Natural killer cell treated with Interleukin-12 subunit alpha and Interleukin-12 subunit beta and Interleukin-15 and Interleukin-18, amount 100 ng/mL, for 72 hours (primary cell): ENCODE measurements at places on chromosomes 2 and 18. TPM values are rescaled to one million over a fixed set of nuclear protein-coding genes. Genes with fewer than 3 reads are reported as not detected.

FNDC4 gene
- total RNA-seq = not detected

TEX44 gene
- total RNA-seq = not detected

RALB gene
- 40.1 TPM for total RNA-seq

C2orf76 gene
- total RNA-seq = 6.5 TPM

UGT1A6 gene
- not detected for total RNA-seq

LYPD6B gene
- total RNA-seq = not detected

UGT1A7 gene
- total RNA-seq = not detected

MROH2A gene
- not detected for total RNA-seq

- DNase-seq = no peak
Observed at GRCh38 chr2:144518748-144519596, 947 bp downstream of the ZEB2 start.

DNA sequence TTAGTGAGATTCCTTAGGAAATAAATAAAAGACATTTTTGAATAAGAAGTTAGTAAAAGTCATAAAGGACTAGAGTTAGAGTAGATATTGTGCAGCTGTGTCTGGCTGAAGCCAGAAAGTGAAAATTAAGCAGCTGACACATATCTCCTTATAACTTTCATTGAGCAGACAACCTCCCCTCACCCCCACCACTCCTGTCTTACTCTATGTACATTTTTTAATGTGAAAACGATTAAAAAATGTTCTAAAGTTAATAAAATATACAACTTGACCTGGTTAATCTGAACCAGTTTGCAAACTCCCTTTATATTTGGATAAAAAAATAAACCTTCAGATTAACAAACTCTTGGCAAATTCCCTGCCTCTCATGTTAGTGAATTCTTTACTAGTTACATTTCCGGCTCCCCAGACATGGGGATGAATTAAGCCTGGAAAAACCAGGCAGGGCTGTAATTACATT, 462.8 kb downstream of the MEIS1 start:
- DNase-seq = no peak

DNA sequence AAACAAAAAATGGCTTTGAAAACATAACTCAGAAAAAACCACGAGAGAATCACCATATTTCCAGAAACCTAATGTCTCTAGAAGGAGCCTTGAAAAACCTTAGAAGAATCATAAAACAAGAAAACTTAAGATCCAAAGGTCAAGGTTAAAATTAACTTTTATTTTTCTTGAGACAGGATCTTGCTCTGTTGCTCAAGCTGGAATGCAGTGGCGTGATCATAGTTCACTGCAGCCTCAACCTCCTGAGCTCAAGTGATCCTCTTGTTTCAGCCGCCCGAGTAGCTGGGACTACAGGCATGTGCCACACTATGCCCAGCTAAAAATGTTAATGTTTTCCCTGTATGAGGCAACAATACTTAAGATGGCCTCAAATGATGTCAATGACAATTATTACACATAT, 254.2 kb upstream of the SESTD1 start:
- no peak for DNase-seq

GRCh38 chr2:38077431-38077769, 1.4 kb upstream of the CYP1B1 start:
- DNase-seq = no peak

DNA sequence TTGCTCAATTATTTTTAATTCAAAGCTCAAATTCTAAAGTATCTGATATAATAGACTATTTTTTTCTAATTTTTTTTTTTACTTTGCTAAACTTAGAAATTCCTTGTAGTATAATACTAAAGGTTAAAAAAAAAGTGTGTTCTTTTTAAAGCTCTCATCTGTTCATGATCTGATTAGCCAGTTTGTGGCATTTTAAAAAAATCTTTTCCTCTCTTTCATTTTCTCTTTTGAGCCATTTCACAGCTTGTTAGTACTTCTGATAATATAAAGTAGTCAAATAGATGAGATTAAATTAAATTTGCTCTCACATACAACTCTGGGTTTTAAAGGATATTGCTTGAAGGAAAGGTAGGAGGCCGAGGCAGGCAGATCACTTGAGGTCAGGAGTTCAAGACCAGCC, 40.7 kb upstream of the NEMP2 start:
- no peak for DNase-seq

GRCh38 chr2:160351956-160352355, 141.7 kb downstream of the RBMS1 start:
- no peak for DNase-seq

DNA sequence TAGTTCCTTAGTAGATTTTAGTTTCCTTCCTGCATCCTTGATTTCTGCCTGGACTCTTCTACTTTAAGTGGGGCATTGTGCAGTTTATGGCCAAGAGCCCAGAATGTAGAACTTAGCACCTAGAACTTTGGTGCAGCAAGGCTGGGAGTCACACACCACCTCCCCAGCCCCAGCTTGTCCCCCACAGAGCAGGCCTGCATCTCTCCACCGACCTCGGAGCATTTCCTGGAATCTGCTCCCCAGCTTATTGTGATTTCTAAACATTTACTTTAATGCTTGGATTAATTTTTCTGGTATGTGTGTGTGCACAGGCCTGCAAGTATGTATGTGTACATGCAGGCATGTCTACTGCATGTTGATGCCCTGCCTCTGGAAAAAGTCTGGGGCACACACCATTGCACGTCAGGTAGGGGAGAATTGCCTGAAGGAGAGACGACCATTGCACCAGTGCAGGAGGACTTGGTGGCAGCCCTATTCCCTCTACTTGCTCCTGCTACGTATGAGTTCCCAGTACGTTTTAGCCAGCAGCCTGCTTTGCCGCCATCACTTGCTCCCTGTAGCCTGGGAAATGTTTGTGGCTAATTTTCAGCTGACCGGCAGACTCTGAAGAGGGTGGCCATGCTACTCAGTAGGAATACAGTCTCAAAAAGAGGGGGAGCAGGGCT, 419.9 kb upstream of the HS6ST1 start:
- no peak for DNase-seq

DNA sequence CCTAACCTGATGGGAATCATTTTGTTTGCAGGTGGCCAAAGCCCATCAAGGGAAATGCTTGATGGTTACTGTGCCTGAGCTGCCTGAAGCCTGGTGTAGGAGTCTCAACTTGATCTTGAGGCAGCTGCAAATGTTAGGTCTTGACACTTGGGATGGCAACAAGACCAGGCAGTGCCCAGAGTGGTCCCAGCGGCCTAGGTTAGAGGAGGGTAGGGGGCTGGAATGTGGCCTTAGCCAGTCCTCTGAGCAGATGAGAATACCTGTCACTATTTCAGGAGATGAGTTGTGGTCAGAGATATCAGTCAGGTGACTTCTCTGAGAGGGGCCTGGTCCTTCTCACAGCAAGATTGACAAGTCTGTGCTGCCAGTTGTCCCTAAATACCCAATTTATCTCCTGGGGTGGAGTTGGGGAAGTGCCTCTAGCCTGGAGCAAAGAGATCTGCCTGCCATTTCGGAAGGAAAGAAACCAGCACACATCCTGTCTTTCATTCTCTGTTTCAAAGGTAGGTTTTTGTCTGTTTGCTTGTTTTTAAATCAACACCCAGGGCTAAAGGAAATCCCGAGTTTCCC, 13.4 kb downstream of the SPTBN1 start:
- DNase-seq = no peak

- DNase-seq = no peak
Observed at GRCh38 chr2:63494968-63495367, 93.3 kb downstream of the WDPCP start.

DNA sequence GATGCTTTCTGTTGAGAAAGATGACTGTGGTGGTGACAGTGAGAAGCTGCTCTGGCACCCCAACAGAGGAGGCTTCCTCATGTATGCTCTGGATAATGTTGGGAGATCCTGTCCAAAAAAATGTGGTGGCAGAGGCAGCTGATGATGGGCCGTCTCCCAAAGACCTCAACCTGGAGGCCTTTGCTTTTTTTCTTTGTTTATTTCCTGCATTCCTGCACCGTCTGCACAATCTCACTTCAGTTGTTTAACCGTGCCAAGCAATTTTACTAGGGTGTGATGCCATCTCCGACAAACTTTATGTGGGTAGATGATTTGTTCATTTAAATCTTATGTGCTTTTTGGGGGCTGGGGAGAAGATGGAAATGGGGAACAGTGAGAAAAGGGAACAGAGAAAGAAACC, 62.2 kb upstream of the IGFBP5 start:
- DNase-seq = no peak

- DNase-seq = no peak
Observed at GRCh38 chr2:108414945-108415344, 34.1 kb upstream of the GCC2 start.

DNA sequence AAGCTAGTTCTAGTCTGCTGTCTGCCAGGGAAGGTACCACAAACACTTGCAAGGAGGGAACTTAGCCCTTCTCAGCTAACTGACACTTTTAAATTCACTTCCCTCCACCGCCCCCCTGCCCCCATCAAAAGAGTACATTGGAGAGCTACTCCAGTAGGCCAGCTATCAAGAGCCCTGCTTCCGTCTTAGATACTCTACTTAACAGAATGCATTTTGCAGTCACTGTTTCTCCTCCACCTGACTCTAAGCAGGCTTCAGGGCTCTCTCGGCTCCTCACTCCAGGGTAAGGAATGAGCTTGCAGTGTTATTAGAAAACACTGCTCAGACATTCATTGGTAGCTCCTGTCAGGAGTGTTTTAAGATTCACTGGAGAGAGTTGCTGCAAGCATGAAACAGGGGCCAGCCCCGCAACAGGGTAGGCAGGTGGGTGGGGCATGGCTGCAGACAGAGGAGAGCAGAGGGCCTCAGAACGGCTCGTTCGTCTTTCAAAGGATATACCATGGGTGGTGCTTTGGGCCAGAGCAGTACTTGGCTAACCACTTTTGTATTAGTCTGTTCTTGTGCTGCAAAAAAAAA, 35.3 kb upstream of the PDCL3 start:
- no peak for DNase-seq

DNA sequence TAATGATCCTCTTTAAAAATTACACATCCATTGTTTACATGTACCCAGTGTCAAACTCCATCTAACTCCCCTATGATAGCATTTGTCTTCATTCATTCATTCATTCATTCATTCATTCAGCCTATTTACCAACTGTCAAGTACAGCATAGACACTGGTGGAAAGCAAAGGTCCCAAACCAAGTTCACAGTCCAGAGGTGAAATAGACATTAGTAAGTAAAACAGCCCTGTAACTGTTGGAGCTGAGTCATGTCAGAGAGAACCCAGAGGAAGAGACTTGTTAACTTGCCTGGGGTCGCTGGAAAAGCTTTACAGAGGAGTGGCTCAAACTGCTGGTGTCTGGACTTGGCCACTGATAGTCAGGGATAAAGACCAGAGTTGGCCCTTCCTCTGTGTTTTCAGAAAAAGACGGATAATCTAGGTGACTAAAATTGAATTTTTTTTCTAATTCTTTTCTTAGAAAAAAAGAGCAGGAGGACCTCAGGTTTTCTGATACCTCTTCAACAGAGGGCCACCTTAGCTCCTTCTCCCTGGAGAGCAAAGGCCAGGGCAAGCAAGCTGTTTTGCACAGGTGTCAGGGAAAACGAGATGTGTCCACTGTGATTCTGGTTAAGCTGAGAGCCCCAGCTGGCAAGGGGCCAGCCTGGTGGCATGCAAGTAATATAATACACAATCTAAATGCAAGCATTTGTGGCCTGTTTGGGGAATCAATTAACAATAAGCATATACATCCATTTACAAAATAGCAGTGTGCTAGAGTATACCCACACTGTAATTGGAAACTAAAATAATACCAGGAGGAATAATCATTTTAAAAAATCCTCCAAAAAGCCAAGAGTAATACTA, 96.7 kb upstream of the SLC14A2 start:
- DNase-seq = no peak

- no peak for DNase-seq
Observed at GRCh38 chr2:107785756-107786155, 40.9 kb upstream of the RGPD4 start.

- DNase-seq = no peak
Observed at GRCh38 chr18:76558881-76559667, 64.0 kb upstream of the ZNF516 start.
